ENCODE measurements at places on chromosomes 3 and 15. TPM values are rescaled to one million over a fixed set of nuclear protein-coding genes. Genes with fewer than 3 reads are reported as not detected.

GRCh38 chr3:107455621-107456020 is 67.1 kb upstream of the BBX start:
- no peak for DNase-seq

DNA sequence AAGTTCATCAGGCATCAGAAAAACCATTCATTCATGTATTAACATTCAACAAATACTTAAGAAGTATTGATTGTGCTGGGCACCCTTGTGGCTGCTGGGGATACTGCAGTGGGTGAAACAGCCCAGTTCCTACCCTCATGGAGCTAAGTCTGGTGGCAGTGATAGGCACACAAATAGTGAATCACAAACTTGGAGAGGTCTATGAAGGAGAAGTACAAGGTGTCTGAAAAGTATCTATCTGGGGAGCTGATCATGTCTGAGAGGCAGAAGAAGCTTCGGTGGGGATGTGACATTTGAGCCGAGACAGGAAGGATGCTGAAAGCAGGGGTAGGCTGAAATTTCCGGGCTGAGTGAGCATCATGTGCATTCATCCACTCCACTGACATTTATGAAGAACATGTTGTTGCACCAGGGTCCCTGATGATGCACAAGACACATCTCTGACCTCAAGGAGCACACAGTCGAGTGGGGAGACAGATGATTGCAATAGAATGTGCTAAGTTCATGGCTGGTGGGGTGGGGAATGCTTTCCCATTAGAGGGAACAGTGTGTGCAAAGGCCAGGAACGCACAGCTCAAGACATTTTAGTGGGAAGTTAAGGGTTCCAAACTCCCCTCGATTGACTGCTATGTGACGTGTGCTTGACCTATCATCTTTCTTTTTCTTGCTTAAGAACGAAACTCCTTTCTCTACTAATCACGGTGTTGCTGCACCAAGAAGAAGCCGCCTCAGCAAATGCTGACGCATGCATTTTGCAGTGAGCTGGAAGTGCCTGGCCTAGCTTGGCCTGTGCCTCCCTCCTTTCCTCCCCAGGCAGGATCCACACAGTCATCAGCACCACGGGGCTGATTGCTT is 309.1 kb upstream of the ICE2 start:
- no peak for DNase-seq

- no peak for DNase-seq
These were observed 24.5 kb downstream of the TIGIT start for GRCh38 chr3:114318295-114318694.

GRCh38 chr15:100836501-100836900 is 43.1 kb upstream of the ALDH1A3 start:
- DNase-seq = no peak

DNA sequence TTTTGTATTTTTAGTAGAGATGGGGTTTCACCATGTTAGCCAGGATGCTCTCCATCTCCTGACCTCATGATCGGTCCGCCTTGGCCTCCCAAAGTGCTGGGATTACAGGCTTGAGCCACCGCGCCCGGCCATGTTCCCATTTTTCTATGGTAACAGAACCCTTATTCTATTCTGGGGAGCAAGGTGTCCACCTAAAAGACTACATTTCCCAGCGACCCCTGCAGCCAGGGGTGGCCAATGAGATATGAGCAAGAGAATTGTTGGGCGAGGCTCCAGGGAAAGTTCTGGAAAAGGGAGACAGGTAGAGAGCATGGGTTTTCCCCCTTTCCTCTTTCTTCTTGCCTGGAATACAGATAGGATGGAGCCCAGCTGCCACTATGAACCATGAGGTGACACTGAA is 96.9 kb downstream of the LINGO1 start:
- no peak for DNase-seq

DNA sequence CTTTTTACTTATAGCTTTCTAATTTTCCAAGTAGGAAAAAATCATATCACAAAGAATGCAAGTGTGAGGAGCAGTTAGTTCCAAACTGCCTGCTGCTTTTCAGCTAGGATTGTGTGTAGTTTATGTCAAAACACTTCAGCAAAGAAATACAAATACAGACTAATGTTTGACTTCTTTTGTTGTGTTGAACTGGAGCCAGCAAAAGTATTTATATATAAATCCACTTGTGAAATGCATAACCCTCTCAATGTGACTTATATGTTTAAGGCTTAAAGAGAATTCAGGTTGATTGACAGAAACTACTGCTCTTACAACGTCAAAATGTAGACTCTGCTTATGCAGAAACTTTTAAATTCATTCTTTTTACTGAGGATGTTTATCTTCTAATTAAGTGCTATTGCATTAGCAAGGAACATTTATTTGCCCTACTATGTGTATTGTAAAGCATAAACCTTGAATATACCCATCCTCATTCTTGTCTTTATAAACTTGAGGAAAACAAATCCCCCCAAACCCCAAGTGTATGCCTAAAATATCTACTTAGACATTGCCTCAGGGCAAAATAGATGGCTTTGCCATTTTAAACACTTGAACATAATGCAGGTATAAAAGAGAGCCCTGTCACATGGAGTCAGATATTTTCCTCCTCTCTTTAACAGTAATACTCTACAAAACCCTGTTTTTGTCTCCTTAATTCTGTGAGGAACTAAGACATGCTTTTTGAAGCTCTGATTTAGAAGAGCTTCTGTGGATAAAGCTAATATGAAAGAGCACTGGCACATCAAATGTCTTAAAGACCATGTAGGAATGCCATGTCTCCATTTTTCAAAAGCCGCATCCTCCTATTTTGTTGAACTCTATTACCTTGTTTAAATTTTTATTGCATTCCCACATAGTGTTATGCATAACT is 302.8 kb upstream of the TBC1D5 start:
- no peak for DNase-seq

GRCh38 chr15:82045179-82045891 is 483 bp downstream of the MEX3B start:
- no peak for DNase-seq

DNA sequence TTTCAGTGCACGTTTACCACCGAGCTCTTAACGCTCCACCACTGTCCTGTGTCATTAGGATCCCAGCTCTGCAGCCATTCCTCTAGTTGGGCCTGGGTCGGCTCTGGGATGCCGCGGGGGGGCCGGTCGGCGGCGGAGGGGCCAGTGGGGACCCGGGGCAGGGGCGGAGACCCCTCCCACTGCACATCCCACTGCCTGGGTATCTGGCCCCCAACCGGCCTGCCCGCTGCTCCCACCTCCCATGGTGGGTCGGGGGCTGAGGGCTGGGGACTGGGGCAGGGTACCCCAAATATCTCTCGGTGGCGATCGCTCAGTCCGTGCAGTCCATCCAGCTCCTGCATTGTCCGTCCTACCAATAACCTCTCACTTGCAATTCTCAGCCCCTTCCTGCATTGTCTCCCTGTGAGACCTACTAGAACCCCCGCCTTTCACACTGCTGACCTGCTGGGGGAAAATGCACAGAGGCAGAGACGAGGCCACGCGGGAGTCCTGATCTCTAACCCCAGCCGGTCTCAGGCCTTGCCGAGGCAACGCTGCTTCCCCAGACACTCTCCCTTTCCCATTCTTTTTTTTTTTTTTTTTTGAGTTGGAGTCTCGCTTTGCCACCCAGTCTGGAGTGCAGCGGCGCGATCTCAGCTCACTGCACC is 24.0 kb upstream of the MUC20 start:
- DNase-seq = no peak

DNA sequence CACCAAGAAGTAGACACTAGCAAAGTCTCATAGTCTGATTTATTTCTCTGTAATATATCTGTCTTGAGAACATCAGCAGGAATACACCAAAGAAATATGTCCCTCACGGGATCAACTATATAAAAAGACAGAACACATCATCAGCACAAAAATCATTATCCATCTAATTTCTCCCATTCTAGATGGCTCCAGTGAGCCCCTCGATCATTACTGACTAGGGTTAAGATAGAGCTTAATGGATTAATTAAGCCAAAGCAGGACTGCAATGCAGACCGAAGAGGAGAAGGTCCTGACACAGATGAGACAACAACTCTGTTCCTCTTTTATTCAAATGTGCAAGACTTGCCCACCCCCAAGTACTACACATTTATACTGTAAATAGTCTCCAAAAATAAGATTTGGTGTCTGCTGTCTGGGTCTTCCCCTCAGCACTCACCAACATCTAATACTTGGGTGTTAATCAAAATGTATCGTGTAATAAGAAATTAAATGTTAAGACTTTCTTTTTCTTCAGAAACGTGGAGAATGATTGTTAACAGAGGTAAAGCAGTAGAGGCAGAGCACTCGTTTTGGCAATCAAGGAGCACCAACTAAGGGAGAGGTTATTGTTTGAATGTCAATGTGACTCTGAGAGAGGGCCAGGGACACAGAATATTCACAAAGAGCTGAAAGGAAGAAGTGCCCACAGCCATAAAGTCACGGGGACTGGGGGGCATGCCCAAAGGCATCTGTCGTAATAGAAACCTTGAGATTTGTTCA is 133.6 kb downstream of the TIGIT start:
- DNase-seq = no peak

DNA sequence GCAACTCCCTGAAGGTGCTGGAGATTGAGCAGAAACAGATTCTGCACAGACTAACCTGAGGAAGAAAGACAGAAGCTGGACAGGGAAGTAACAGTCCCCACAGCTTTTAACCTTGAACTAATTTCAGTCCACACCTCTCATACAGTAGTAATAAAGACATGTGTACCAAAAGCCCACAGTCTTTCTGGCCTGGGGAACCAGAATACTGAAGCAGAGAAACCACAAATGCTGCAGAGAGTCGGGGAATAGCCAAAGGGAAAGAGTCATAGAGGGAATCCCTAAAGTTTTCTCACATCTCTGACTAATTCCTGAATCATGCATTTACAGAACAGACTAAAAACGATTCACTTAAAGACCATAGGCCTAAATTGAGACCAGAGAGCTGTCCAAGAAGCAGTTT is 503.4 kb upstream of the NECTIN3 start:
- no peak for DNase-seq

DNA sequence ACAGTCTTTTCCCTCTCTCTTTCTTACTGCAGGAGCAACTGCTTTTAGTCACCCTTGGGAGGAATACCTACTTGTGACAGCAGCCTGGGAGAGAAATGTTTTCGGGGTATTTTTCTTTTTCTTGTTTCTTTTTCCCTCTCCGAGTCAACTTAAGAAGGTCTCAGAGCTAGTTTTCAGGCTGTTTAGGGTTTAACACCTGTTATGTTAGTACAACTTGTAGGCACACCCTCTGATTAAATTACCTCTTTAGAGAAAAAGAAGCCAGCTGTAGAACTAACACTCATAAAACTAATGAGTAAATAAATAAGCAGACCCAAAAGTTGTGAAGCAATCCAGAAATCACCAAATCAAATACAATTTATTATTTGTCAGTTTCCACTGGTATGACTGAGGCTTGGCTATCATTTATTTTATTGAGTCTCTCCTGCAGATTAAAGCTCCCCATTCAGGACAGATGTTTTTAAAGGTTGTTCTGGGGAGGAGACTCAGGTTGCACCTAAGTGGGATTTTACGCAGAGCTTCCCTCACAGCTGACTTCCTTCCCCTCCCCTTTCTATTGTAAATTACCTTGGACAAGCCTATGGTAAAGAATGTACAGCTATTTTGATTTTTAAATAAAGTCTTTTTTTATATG is 112.5 kb downstream of the FOXB1 start:
- DNase-seq = no peak

DNA sequence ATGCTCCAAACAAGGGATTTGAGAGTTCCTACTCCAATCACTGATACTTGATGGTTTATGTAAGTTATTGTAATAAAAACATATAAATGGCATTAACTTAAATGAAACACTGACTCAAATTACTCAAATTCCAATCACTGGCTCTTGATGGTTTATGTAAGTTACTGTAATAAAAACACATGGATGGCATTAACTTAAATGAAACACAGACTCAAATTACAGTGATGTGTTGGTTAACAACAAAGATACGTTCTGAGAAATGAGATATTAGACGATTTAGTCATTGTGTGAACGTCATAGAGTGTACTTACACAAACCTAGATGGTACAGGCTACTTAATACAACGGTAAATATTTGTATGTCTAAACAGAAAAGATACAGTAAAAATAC is 6.6 kb downstream of the MOBP start:
- DNase-seq = no peak

GRCh38 chr15:23860290-23861245 is 173.5 kb upstream of the NDN start:
- no peak for DNase-seq

- no peak for DNase-seq
These were observed 141.1 kb downstream of the XXYLT1 start for GRCh38 chr3:195129644-195130492.

GRCh38 chr15:38626443-38627050 is 61.9 kb upstream of the RASGRP1 start:
- no peak for DNase-seq

DNA sequence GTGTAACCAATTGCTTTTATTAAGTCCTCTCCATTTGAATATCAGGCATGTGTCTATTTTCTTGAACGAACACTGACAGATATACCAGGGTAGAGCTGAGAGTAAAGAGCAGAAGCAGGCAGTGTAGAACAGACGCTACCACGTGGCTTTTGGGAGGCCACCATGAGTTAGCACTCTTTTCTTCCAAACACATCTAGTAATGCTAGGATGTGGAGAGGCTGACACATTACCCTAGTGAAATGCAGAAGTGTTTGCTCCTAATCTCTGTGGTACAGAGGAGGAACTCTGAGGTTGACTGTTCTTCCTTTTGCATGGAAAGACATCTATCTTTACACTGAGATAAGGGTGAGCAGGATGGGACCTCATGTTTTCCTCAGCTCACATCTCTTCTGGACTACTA is 216.3 kb downstream of the SATB1 start:
- DNase-seq = no peak

DNA sequence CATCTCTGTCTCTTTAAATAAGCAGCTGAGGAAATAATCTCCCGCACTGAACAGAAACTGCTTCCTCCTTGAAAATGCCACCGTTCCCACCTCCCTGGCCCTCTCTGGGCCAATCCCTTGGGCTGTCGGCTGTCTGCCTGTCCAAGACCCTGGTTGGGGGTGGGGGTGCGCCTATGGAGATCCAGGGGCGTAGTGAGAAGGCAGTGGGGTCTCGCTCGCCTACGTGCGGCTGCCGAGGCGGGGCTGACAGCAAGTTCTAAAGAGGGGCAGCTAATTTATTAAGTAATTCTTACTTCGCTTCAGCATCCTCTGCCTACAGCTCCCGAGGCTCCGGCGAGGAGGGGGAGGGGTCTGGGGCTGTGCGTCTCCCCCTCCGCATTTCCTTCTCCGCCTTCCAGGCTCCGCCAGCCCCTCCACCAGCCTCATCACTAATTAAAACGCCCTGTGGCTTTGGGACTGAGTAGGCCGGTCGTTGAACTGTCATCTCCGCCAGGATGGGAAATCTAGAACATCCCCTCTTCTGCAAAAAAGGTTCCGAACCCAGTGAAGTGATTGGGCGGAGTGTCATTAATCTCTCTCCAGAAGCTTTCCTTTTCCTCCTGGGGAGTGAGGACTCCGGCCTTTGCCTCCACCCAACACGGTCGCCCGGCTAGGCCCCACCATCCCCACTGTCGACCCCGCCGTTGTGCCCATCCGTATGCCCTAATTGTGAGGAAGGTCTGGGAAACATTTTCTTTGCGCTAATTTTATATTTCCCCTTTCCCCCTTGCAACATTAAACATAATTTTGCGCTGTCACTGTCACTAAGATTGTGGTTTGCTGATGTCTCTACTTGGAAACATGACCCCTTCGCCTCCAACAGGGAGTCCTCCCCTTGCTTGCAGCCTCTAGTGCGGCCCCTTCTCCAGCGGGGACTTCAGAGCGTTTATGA is 16.9 kb downstream of the NR2F2 start:
- DNase-seq = no peak

Gene EPHB3
- total RNA-seq = 0.19 TPM

Gene MCTP2
- 1.2 TPM for total RNA-seq

Gene DHX30
- total RNA-seq = 61.7 TPM

Gene FBXL22
- 0.10 TPM for total RNA-seq

Gene RPL14
- total RNA-seq = 490 TPM

Gene EPHB1
- total RNA-seq = 11.0 TPM

Data from glomerular endothelial cell (primary cell).